Activated CD8-positive, alpha-beta memory T cell treated with anti-CD3 and anti-CD28 coated beads for 24 hours (primary cell): ENCODE measurements at places on chromosomes 2 and 18.
A peak's percentile ranks its signal among the peaks of the same experiment; 100 is the strongest.

- peak; percentile 42 for DNase-seq
These were observed 36.7 kb downstream of the LDLRAD4 start for GRCh38 chr18:13254971-13255927.

- peak; percentile 48 for DNase-seq
These were observed 97.7 kb downstream of the TWIST2 start for GRCh38 chr2:238945433-238946150.

DNA sequence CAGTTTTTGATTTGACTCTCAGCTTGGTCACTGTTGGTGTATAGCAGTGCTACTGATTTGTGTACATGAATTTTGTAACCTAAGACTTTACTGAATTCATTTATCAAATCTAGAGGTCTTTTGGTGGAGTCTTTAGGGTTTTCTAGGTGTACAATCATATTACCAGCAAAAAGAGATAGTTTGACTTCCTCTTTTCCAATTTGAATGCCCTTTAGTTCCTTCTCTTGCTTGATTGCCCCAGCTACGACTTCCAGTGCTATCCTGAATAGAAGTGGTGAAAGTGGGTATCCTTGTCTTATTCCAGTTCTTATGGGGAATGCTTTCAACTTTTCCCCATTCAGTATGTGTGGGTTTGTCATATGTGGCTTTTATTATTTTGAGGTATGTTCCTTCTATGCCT lies 312.9 kb upstream of the REV1 start:
- no peak for DNase-seq

GRCh38 chr2:164917296-164917903 lies 37.9 kb downstream of the SLC38A11 start:
- DNase-seq = no peak

- peak; percentile 13 for DNase-seq
These were observed 51.2 kb downstream of the MBP start for GRCh38 chr18:77081390-77081778.

DNA sequence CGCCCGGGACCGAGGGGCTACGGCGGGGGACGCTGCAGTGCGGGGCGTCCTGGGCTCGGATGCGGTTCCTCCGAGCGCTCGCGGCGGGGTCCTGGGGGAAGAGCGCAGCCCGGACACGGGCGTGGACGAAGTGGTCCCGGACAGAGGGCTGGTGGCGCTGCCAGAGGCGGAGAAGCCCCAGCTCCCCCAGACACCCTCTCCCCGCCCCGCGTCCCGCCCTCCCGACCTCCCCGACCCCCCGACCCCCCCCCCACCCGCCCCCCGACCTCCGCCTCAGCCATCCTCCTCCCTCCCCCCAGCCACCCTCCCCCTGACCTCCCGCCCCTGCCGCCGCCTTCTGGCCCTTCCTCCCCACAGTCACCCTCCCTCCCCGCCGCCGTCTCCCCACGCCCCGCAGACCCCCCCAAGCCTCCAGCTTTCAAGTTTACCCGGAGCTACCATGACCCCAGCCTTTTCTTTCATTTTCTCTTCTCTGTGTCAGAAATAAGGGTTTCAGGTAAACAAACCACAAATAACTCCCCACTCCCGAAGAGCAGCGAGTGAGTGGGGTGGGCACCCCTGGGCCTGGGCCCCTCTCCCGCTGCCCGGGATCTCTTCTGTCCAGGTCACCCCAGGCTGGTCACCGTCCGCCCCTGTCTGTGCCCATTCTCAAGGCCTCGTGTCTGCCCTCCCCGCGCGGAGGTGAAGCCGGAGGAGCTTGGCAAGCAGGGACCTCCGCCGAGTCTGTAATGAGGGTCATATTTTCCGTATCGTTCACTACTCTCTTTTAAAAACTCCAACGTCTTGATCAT lies 5.1 kb downstream of the NFATC1 start:
- peak; percentile 83 for DNase-seq

DNA sequence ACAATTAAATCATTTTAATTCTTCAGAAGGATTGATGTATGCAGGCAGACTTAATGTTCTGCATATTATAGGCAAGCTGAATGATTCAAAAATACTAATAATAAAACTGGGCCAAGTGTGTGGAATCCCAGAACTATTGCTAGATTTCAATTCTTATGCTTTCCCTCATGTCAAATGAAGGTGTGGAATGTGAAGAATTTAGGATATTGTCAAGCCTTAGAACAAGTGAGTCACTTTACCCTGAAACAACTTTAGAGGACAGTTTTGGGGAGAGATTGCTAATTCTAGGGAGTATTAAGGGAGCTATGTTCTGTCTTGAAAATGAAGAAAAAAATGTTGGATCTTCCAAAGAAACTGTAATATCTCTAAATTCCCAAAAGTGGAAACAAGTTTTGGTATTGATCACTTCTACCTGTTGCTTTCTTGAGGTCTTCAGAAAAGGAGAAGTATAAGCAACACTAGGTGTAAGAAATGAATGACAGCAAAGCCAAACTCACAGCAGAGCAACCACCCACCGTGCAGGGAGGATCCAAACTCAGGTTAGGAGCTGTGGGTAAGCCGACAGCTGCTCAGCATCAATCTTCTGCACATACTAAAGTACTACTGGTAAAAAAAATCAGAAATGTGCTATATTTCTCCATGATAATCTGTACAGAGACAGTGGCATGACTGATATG lies 818.1 kb downstream of the SLC4A3 start:
- DNase-seq = no peak

DNA sequence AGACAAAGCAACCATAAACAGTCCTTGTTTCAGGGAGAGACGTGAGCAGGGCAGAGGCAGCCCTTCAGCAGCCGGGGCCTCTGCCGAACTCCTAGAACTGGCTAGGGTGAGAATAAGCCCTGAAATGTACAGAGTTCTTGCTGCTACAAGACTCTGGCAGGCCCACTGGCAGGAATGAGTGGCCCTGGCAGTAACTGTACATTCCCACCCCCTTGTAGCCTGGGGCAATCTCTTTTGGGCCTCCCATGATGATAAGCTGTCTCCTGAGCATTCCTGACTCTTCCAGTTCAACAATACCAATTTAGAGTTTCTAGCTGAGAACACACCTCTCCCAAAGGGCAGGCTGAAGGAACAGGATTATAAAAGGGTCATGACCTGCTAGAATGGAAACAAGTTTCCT lies 54.3 kb downstream of the HAUS1 start:
- DNase-seq = no peak

GRCh38 chr2:18545384-18545783 lies 15.1 kb downstream of the RDH14 start:
- no peak for DNase-seq

GRCh38 chr2:224442071-224442967 lies 40.4 kb upstream of the FAM124B start:
- DNase-seq = peak; percentile 61

DNA sequence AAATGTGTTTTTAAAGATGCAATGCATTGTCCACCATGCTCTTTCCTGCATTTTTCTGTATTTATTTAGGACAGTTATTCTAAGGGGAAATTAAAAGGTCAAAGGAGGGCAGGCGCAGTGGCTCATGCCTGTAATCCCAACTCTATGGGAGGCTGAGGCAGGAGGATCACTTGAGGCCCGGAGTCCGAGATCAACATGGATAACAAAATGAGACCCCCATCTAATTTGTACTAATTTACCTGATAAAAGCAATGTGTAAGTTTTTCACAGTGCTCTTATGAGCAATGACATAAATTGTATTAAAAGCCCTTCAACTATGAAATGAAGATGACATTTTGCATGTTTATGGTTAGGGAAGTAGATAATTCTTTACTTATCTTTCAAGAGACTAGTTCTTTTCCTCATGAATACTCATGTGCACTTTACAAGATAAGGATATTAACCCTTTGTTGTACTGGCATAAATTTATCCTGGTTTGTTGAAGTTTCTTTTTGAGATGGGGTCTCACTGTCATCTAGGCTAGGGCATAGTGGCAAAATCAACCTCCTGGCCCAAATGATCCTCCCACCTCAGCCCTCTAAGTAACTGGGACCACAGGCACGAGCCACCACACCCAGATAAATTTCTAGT lies 9.7 kb downstream of the HSBP1L1 start:
- no peak for DNase-seq

- no peak for DNase-seq
These were observed 48.5 kb downstream of the MAP4K4 start for GRCh38 chr2:101745711-101746694.

- no peak for DNase-seq
These were observed 46.7 kb downstream of the TMEM185B start for GRCh38 chr2:120176526-120176925.

GRCh38 chr18:49155410-49155809 lies 204.6 kb upstream of the SMAD7 start:
- no peak for DNase-seq

DNA sequence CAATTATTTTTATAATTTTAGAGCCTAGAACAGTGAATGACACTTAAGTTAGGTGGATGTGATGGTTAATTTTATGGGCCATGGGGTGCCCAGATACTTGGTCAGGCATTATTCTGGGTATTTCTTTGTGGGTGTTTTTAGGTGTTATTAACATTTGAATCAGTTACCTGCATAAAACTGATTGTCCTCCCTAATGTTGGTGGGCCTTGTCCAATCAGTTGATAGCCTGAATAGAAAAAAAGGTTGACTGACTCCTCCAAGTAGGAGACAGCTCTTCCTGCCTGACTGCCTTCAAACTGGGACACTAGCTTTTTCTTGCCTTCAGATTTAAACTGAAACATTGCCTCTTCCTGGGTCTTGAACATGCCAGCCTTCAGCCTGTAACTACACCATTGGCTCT lies 312.9 kb upstream of the FIGN start:
- no peak for DNase-seq

DNA sequence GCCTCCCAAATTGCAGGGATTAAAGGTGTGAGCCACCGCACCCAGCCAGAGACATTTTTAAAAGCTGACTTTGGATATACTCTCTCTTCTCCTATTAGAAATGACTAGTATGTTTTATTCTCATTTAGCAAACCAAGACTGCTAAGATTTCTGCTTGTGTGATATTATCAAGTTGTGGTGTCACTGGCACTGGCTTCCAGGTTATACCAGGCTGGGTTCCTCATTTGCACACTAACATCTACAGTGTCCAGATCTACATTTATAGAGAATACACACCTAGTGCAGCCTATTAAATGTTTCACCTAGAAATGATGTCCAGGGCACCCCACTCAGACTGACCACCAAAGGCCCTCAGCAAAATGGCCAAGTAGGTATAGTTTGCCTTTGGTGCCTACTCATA lies 265.3 kb upstream of the STON1 start:
- DNase-seq = no peak

DNA sequence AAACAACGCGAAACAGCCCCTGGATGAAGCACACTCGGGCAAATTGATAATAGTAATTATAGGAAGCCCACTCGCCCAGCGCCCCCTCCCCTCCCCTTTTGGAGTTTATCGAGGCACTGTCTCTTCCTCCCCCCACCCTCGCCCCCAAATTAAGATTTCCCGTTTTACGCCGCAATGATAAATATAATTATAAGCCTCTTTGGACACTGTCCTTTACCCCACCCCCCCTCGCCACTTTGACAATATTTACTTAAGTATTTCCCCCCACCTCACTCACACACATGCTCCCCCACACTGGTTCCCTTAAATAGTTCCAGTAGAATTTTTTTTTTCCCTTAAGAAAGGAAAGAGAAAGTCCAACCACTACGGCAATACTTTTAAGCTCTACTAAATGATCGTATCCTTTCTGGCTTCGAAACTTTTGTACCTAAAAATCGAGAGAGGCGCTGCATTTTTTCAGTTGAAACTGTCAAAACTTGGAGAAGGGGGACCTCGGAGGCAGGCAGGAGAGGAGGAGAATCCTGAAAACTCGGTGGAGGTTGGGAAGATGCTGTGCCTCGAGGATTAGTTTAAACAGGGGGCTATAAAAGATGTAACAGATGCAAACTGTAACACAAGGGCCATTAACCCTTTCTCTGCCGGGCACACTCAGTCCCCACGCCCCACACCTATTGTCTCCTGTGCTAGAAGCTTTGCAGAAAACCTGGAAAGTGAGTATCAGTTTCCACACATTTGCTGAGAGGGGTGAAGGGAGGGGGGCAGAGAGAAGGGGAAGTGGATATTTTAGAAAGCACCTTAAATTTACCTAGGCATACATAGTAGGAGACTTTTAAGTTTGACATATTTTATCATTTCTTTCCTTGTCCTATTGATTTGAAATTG lies 1.8 kb downstream of the ZEB2 start:
- peak; percentile 61 for DNase-seq

DNA sequence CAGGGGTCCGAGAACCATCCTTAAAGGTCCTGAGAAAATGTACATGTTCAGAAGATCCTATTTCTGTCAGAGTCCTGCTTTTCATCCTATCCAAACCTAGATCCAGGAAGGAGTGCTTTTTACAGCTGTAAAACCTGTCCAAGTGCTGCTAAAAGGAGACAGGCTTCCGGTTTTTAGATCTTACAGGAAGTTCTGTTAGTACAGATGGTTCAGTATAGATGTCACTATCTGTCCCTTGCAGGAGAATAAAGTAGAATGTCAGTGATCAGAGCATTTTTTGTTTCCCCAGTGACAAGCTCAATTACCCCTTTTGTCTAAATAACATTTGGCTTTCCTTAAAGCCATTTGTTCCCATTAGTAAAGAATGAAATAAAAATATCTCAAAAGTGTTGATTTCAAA lies 98.3 kb downstream of the NRP2 start:
- no peak for DNase-seq

GRCh38 chr2:157497638-157498314 lies 53.9 kb upstream of the CYTIP start:
- DNase-seq = no peak

- DNase-seq = no peak
These were observed 161.3 kb downstream of the HAUS1 start for GRCh38 chr18:46265196-46266156.

DNA sequence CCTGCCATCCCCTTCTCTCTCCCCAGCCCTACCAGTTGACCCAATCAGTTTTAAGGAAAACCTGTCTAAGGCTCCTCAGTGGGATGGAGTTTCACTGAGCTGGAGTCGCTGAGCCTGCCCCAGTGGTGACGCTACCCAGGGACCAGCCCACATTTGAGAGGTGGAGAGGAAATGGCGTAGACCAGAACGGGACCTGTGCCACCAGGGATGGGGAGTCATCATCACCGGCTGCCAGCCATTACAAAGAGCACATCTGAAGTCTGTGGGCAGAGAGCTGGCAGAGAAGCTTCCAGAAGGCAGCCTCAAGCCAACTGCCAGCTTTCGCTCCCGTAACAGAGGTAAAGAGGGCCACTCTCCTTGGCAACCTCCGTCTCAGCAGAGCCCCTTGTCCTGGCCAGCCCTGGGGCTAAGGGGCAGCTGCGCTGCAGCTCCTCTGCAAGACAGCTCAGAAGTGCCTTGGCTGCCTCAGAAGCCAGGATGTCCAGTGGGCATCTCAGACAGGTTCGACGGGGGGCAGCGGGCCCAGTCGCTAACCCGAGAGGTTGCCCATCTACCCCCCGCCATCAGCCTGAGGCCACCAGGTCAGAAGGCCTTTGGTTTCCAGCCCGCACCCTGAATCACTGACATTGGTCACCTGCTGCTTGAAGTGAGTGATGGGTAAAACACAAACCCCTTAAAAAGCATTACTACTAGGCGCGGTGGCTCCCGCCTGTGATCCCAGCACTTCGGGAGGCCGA lies 15.4 kb downstream of the SDC1 start:
- DNase-seq = no peak

- no peak for DNase-seq
These were observed 288.5 kb upstream of the HNMT start for GRCh38 chr2:137675584-137676327.

GRCh38 chr2:182970486-182970885 lies 67.8 kb downstream of the NCKAP1 start:
- DNase-seq = no peak

- DNase-seq = no peak
These were observed 146.3 kb upstream of the THUMPD2 start for GRCh38 chr2:39925312-39925711.
